ENCODE measurements at places on chromosomes 5 and 9. TPM values are rescaled to one million over a fixed set of nuclear protein-coding genes. Genes with fewer than 3 reads are reported as not detected.

Gene STING1
- 33.0 TPM for total RNA-seq

Gene C9orf85
- total RNA-seq: 11.0 TPM

Gene TSSK1B
- total RNA-seq: 0.09 TPM

Gene SNX18
- total RNA-seq: 53.2 TPM

Gene FGF1
- total RNA-seq: 0.09 TPM

Gene DPYSL3
- 90.6 TPM for total RNA-seq

Gene ACTBL2
- total RNA-seq: 0.28 TPM

Gene CYFIP2
- total RNA-seq: 18.8 TPM

Gene FSD1L
- 3.6 TPM for total RNA-seq

Data from endothelial cell of coronary artery (primary cell).